ENCODE measurements at places on chromosomes 1 and 21. TPM values are rescaled to one million over a fixed set of nuclear protein-coding genes. Genes with fewer than 3 reads are reported as not detected.

- no peaks in the 10 kb centered on the region for H3K36me3 ChIP-seq
- no peaks in the 10 kb centered on the region for H3K27me3 ChIP-seq
- no peak for DNase-seq
- no peak overlapping the region for H3K4me3 ChIP-seq
Measured at GRCh38 chr1:237241038-237241437, 199.1 kb downstream of the RYR2 start.

- H3K36me3 ChIP-seq: no peaks in the 10 kb centered on the region
- no peak overlapping the region for H3K4me3 ChIP-seq
- peaks cover 8% of the 10 kb centered on the region for H3K27me3 ChIP-seq
- DNase-seq: no peak
Measured at GRCh38 chr21:41612674-41613532, 104.9 kb upstream of the TMPRSS2 start.

DNA sequence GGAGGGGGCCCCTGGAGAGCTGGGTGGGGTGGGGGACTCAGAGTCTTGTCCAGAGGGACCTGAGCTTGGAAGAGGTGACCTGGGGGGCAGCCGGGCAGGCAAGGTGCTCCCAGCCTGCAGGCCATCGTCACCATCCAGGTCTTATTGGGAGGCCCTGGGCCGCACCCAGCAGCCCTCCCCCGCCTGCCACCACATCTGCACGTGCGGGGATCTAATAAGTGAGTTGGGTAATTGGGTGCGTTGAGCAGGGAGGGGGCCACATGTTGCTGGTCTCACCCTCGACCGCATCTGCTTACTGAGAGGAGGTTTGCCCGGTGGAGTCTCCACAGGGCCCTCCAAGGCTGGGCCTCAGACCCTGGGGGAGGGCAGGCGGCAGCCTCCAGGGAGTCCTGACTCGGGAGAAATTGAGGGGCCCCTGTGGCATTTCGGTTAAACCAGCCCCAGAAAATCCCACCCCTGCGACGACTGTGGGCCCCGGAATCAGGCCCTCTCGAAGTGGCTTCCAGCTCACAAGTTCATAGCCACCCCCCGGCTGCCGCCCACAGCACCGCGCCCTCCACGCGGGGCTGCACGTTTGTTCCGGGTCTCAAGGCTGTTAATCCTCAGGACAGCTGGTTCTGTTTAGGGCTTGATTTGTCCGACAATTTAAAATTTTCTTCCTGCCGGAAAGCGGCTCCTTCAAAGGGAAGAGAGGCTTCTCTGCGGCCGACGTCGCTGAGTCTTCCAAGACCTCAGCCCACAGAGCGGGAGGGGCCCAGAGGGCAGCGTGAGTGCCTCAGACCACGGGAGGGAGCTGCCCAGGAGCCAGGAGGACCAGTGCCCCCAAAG lies 14.7 kb upstream of the COL6A2 start:
- H3K36me3 ChIP-seq: no peaks in the 10 kb centered on the region
- no peak for DNase-seq
- no peak overlapping the region for H3K4me3 ChIP-seq
- no peak overlapping the region for H3K27ac ChIP-seq
- H3K4me1 ChIP-seq: no peaks in the 10 kb centered on the region

- peaks cover 17% of the 10 kb centered on the region for H3K36me3 ChIP-seq
- peak overlapping the region; percentile 82 for H3K4me3 ChIP-seq
- peaks cover 42% of the 10 kb centered on the region for H3K4me1 ChIP-seq
- DNase-seq: no peak
Measured at GRCh38 chr21:33229099-33229783, 497 bp upstream of the IFNAR2 start.

GRCh38 chr1:182811975-182812722 lies 22.6 kb downstream of the NPL start:
- H3K4me1 ChIP-seq: peaks cover 4% of the 10 kb centered on the region
- DNase-seq: no peak
- no peak overlapping the region for H3K4me3 ChIP-seq
- no peaks in the 10 kb centered on the region for H3K27me3 ChIP-seq

- no peak for DNase-seq
- H3K27ac ChIP-seq: no peak overlapping the region
- H3K4me3 ChIP-seq: no peak overlapping the region
- no peaks in the 10 kb centered on the region for H3K27me3 ChIP-seq
- no peaks in the 10 kb centered on the region for H3K36me3 ChIP-seq
Measured at GRCh38 chr1:178060789-178061556, 32.9 kb upstream of the RASAL2 start.

GRCh38 chr1:89616844-89617627 lies 15.9 kb upstream of the LRRC8C start:
- H3K36me3 ChIP-seq: peaks cover 50% of the 10 kb centered on the region
- DNase-seq: no peak
- peaks cover 69% of the 10 kb centered on the region for H3K4me1 ChIP-seq
- no peak overlapping the region for H3K4me3 ChIP-seq
- no peak overlapping the region for H3K27ac ChIP-seq

DNA sequence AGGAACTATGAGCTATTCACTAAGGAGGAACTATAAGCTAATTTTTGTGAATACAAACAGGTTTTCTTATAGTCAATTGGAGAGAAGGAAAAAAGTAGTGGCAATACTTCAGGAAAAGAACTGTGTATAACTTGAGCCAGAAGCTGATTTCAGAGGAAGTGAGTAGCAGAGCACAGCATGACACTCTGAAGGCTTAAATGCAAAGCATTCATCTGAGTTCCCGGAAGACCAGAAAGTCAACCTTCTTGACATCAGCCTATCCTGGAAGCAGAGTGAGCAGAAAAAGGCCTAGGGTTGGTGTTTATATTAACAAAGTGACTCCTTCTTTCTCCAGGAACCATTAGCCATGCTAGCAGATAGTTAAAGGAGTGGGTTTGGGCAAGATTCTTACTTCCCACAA lies 545.2 kb downstream of the MRPL39 start:
- no peak overlapping the region for H3K27ac ChIP-seq
- DNase-seq: no peak
- H3K4me3 ChIP-seq: no peak overlapping the region
- H3K27me3 ChIP-seq: no peaks in the 10 kb centered on the region

- DNase-seq: no peak
- no peaks in the 10 kb centered on the region for H3K4me1 ChIP-seq
- no peak overlapping the region for H3K27ac ChIP-seq
- H3K27me3 ChIP-seq: peaks cover 3% of the 10 kb centered on the region
- no peak overlapping the region for H3K4me3 ChIP-seq
- H3K36me3 ChIP-seq: no peaks in the 10 kb centered on the region
Measured at GRCh38 chr21:45378258-45378966, 26.6 kb upstream of the COL18A1 start.

DNA sequence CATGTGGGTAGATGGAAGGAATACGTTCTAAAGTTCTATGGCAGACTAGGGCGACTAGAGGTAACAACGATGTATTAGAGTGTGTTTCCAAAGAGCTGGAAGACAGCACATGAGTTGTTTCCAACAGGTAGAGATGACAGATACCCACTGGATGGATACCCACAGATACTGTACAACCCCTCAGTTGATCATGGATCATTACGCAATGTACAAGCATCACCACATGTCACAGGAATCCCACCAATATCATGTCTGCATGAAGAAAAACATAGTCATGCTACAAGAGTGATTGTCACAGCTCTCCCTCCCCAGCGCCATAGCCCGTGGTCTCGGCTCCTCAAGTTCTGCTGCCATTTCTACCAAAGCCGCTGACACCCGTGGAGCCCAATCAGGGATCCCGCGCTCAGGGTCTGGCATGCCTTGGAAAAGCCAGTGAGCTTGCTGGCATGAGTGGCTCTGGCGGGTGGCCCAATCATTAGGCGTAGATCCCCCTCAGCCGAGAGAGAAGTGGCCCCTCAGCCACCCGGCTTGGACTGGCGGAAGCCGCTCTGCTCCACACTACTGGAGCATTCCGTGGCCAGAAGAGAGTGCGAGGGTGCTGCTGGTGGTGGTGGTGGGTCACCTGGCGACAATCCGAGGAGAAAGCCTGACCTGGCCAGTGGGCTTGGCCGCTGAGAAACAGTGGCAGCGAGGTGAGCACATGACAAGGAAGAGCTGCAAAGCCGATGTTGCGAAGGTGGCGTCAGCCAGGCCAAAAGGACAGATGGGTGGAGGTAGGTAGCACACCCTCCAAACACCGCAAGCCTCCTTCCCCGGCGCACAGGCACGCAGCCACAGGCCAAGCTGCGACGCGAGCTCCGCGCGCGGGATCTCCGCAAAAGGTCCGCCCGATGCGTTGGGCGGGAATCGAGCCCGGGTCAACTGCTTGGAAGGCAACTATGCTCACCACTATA lies 65.7 kb upstream of the FCGR2A start:
- peak overlapping the region; percentile 82 for H3K4me3 ChIP-seq
- H3K4me1 ChIP-seq: peaks cover 16% of the 10 kb centered on the region
- H3K27ac ChIP-seq: peak overlapping the region; percentile 76
- DNase-seq: peak; percentile 8
- peaks cover 14% of the 10 kb centered on the region for H3K27me3 ChIP-seq

GRCh38 chr1:31647106-31647505 lies 2.4 kb upstream of the PEF1 start:
- peak overlapping the region; percentile 3 for H3K27ac ChIP-seq
- H3K4me1 ChIP-seq: peaks cover 21% of the 10 kb centered on the region
- peak overlapping the region; percentile 96 for H3K4me3 ChIP-seq
- peaks cover 11% of the 10 kb centered on the region for H3K27me3 ChIP-seq
- DNase-seq: no peak

GRCh38 chr1:30700528-30701257 lies 22.7 kb downstream of the MATN1 start:
- H3K4me1 ChIP-seq: no peaks in the 10 kb centered on the region
- H3K27ac ChIP-seq: no peak overlapping the region
- no peaks in the 10 kb centered on the region for H3K36me3 ChIP-seq
- peaks cover 2% of the 10 kb centered on the region for H3K27me3 ChIP-seq

- peaks cover 9% of the 10 kb centered on the region for H3K4me1 ChIP-seq
- DNase-seq: no peak
- H3K27me3 ChIP-seq: peaks cover 77% of the 10 kb centered on the region
- H3K4me3 ChIP-seq: no peak overlapping the region
- H3K36me3 ChIP-seq: no peaks in the 10 kb centered on the region
Measured at GRCh38 chr1:25649505-25650288, 33.1 kb downstream of the MAN1C1 start.

DNA sequence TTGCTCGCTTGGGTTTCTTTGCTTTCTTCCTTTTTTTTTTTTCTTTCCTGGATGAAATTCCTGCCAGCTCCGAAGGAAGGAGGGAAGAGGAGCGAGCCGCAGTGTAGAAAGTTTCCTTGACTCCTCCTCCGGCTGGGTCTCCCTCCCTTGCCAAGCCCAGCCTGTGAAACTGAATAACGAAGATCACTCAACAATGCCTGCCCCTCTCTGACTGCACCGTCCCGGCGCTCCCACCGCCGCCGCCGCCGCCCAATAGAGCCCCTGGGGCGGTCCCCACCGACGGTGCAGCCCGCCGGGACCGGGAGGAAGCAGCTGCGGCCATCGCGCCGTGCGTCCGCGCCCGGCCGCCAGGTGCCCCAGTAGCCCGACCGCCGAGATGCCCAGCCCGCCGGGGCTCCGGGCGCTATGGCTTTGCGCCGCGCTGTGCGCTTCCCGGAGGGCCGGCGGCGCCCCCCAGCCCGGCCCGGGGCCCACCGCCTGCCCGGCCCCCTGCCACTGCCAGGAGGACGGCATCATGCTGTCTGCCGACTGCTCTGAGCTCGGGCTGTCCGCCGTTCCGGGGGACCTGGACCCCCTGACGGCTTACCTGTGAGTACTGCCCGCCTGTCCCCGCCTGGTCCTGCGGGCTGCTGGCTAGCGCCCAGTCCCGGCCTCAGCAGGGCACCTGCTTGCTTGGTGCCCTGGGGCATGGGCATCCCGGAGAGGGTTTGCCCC lies at the start of gene LGR6:
LGR6 (plus strand) TSS at position 186 of the 714 bp plus-strand sequence; CDS start at position 377, 191 bp downstream.
- H3K27ac ChIP-seq: no peak within 1 kb of the TSS
- H3K4me3 ChIP-seq: no peak within 1 kb of the TSS
- no peaks in the 10 kb centered on the region for H3K36me3 ChIP-seq
- no peak for DNase-seq
- no peaks in the 10 kb centered on the region for H3K4me1 ChIP-seq

- H3K27me3 ChIP-seq: no peaks in the 10 kb centered on the region
- no peak overlapping the region for H3K27ac ChIP-seq
- H3K4me3 ChIP-seq: no peak overlapping the region
- no peak for DNase-seq
- H3K4me1 ChIP-seq: no peaks in the 10 kb centered on the region
Measured at GRCh38 chr21:22342889-22343288, 1344.7 kb downstream of the NCAM2 start.

DNA sequence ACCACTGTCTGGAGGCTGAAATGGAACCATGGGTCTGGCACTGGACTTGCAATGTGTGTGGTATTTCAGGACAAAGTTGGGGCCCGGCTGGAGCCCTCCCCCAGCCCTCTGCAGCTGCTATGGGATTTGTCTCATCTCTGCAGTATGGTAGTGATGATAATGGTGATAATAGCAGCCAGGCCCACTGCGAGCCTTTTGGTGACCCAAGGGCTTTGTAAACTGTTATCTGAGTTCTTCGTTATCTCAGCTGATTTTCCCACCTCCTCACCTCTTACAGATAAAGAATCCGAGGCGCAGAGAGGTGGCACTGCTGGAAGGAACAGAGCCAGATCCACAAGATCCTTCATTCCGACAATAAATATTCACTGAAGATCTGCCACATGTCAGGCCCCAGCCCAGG lies 11.7 kb upstream of the WNT4 start:
- DNase-seq: no peak
- no peak overlapping the region for H3K27ac ChIP-seq
- H3K27me3 ChIP-seq: peaks cover 5% of the 10 kb centered on the region
- no peak overlapping the region for H3K4me3 ChIP-seq
- no peaks in the 10 kb centered on the region for H3K4me1 ChIP-seq
- H3K36me3 ChIP-seq: no peaks in the 10 kb centered on the region

DNA sequence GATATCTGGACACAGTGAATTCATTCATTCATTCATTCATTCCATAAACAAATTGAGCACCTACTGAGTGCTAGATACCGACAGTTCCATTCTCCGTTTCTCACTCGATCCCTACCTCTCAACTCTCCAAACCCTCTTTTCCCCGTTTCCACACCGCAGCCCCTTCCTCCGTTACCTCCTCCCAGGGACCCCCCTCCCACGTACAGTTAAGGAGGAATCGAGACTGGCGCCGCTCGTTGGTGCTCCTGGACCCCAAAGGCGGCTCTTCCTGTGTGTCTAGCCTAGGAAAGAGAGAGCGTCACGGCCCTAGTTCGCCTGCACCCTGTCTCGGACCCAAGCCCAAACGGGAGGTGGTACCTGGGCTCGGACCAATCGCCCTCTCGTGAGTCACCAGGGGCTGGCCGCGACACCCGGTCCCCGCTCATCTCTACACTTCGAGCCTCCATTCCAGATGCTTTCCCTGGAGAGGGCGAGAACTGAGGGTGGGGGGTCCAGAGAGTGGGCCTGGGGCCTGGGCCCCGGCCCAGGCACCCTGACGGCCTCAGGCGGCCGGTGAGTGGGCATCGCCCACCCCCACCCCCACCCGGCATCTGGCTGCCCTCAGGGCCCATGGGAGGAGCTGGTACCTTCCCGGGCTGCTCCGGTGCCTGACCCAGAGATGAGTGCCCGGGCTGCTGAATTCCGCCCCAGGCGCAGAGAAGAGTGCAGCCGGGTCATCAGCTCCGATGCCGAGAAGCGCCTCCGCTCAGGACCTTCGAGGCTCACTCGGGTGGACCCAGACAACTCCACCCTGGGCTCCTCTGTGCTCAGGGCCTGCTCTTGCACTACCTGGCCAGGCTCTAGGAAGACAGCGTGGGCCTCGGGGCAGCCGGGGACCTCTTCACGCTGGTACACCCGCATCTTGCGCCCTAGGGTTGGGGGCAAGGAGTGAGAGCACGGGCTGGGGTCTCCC lies 4.9 kb downstream of the ARHGEF19 start:
- H3K27me3 ChIP-seq: no peaks in the 10 kb centered on the region
- H3K36me3 ChIP-seq: peaks cover 10% of the 10 kb centered on the region
- no peak for DNase-seq
- peak overlapping the region; percentile 83 for H3K4me3 ChIP-seq

The ZNF648 gene
- not detected for total RNA-seq

The S100A10 gene
- 105 TPM for total RNA-seq

The CD48 gene
- 222 TPM for total RNA-seq

The ERICH3 gene
- not detected for total RNA-seq

The WNT3A gene
- total RNA-seq: not detected

The HNRNPCL2 gene
- not detected for total RNA-seq

The NUAK2 gene
- total RNA-seq: 1.3 TPM

The CSRP1 gene
- total RNA-seq: 66.2 TPM

The RNPEP gene
- 31.1 TPM for total RNA-seq

All from activated T-helper 1 cell treated with anti-CD3 and anti-CD28 coated beads, Interleukin-12 subunit alpha, Interleukin-12 subunit beta, Interleukin-2, Interleukin-4 antibody, amounts not matched to agents 30 ng/mL and 10 ng/mL and 1 ng/mL, durations not matched to agents 14 hours and 24 hours and 36 hours (primary cell).